Ascending aorta (tissue), 2 donors: ENCODE measurements at places on chromosomes 5 and 9.

- DNase-seq = no peak
These were observed 86.7 kb upstream of the ICE1 start for GRCh38 chr5:5335700-5336264.

- peak; percentile 65 for DNase-seq
These were observed 182.1 kb downstream of the DMRT2 start for GRCh38 chr9:1231998-1232919.

- DNase-seq = no peak
These were observed 171.9 kb downstream of the KDM4C start for GRCh38 chr9:6929441-6930215.

DNA sequence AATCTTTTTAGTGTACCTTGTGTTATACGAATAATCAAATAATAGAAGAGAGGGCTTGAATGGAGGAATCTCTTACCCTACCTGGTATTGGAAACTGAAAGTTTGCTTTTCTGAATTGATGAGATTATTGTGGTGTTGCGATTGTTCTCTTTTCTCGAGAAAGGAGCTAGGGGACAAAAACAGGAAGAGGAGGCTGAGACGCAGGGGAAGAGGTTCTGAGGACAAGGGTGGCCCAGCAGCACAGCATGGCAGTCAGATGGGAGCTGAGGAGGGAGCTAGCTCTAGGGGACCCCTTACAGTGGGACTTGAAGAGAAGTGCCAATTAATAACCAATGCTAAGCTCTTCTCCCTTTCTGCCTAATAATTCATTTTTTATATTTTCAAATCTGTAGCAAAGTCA is 183.3 kb upstream of the DMAC1 start:
- DNase-seq = no peak
